ENCODE measurements at places on chromosomes 16 and 17.

GRCh38 chr17:9479964-9480363 lies 95.7 kb downstream of the STX8 start:
- DNase-seq = peak; percentile 23

DNA sequence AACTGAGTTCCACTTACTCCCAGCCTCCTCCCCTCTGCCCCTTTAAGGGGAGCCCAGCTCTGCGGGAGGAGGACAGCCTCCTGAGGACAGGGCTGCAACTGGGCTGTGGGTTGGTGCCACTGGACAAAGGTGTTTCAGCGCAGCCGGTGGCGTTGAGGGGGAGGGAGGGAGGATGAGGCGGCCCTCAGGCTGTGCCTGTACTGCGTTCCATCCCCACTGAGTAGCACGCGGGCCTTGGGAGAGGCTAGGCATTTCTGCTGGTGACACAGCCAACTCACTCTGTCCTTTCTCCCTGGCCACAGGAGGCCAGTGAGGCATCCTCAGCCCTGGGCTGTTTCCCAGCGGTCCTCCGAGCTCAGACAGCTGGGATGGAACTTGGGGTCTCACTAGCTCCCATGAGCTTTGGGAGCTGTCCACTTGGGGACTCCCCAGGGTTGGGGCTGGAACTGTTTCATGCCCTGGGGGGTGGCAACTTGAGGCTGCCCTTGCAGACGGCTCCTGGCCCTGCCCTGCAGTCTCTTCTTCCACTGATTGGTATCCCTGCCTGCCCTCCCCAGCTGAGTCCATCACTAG lies 70.5 kb downstream of the MPRIP start:
- DNase-seq = no peak

- DNase-seq = no peak
These were observed 108.1 kb downstream of the HS3ST4 start for GRCh38 chr16:25799816-25800215.

DNA sequence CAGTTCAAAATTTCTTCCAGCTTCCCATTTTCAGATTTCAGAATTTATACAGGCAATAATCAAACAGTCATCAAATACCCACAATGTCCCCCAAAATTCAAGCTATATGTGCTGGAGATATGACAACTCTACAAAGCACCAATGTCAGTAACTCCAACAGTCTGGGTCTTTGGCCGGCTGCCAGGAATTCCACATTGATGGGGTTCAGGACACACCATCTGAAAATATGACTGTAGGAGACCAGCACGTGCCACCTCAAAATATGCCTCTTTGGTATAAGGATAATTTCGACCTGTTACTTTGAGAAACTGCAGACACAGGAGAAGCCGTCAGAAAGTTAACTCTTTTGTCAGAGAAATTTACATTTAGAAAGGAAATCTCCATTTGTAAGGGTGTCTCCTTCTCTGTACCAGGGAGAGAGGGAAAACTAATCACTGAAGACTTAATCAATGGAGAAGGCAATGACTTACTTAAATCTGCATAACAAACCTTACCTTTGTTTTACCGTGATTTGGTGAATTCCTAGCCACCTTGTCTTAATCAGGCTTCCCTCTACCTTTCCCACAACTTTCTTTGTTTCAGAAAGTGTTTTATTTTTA lies 594.3 kb upstream of the CDH5 start:
- no peak for DNase-seq

All from SHP77 treated with DMSO at 0.1 percent for 48 hours (cell line).